Stimulated activated CD4-positive, alpha-beta T cell treated with anti-CD3 and anti-CD28 coated beads, Interleukin-4, amount 100 ng/mL, for 4 hours (primary cell): ENCODE measurements at places on chromosomes 1 and 21.

DNA sequence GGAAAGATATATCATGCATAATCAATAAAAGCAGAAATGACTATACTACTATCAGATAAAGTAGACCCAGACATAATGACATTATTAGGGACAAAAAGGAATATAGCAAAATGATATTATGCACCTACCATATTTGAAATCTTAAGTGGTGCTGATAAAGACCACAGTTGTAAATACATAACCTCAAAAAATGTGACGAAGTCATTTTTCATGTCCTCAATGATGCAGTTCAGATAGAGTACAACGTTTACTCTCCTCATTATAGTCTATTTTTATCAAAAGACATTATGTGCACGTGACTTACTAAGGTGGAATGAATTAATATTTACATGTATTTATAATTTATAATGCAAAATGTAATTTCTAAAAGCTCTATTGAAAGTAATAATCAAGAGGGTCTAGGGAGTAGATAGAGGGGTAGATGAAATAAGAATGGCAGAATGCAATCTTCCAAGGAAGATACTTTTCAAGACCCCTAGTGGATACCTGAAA, 61.7 kb upstream of the TNFSF4 start:
- no peak for DNase-seq

DNA sequence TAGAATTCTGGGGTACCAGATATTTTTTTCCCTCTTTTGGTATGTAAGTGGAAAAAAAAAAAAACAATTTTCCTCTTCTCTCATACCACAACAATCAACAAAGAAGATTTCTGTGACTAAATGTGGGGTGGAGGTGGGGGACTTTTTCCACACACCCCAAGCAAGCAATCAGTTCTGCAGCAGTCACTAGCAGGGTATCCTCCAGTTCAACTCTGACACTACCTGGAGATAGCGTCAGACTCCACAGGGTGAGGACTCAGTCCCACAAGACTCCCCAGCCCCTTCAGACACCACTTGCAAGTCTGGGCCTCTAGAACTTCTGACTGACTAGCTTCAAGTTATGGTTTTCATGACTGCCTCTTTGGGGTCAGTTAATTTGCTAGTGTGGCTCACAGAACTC, 6.2 kb downstream of the DHX9 start:
- peak; percentile 53 for DNase-seq

DNA sequence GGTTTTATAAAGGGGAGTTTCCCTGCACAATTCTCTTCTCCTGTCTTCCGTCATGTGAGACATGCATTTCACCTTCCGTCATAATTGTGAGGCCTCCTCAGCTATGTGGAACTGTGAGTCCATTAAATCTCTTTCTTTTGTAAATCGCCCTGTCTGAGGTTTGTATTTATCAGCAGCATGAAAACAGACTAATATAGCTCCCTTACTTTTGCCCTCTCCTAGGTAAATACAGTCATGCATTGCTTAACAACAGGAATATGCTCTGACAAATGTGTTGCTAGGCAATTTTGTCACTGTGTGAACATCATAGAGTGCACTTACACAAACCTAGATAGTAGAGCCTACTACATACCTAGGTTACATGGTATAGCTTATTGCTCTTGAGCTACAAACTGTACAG, 616.8 kb downstream of the RWDD3 start:
- DNase-seq = no peak

GRCh38 chr1:78236716-78237115, 190.9 kb downstream of the GIPC2 start:
- no peak for DNase-seq

DNA sequence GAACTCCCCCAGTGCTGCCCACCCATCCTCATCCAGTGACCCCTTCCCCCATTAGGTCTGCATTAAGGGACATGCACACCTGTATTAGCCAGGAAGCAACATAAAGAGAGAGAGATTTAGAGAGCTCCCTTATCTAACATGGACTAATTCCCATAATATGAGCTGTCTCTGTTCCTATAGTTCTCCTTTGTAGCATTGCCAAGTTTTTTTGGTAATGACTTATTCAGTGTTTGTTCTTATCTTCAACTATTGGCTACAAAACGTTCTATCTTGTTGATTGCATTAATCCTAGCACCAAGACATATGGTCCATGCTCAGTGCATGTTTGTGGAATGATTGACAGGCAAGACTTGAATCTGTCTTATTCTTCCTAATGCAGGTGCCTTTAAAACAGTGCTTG, 264.0 kb downstream of the ADGRL2 start:
- DNase-seq = no peak

DNA sequence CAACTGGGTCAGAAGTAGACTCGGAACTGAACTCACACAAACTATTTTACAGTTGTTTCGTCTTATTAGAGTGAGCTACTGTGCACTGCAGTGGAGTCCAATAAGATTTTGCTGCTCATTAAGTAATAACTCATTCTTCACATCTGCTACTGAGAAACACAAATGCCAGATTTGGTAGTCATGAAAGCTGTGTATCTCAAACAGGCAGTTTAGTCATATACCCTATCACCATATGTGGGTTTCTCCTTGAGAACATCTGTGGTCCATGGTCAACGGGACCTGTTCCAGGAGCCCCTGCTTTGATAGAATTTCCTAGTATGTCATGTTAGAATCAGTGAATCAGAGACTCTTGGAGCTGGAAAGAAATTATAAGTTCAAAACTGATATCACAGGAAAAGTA, 60.4 kb downstream of the ALG14 start:
- no peak for DNase-seq
